ENCODE measurements at places on chromosomes 5 and 9.

- DNase-seq, result no peak
These were observed 192.7 kb downstream of the GNA14 start for GRCh38 chr9:77455312-77455927.

- no peak for DNase-seq
These were observed 54.4 kb downstream of the CCDC192 start for GRCh38 chr5:127757576-127757975.

GRCh38 chr9:135908093-135908753, 877 bp upstream of the CAMSAP1 start:
- no peak for DNase-seq

- no peak for DNase-seq
These were observed 15.9 kb downstream of the EBF1 start for GRCh38 chr5:159083548-159084452.

DNA sequence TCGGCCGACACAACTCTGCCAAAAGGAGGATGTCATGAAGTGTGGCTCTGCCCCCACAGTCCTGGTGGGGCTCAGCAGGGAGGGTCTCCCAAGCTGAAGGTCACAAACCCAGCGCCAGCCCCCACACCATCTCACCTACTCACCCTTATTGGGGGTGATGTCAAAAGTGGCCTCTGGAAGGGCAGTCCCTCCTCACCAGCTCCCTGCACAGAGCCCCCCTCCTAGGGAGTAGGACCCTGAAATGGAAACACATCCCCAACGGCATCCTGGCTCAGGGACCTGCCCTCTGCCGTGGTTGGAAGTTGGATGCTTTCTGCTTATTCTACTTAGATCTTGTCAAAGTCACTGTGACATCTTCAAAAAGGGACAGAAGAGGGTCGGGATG, 89.5 kb downstream of the NSUN2 start:
- no peak for DNase-seq

GRCh38 chr5:78925129-78925876, 59.8 kb downstream of the ARSB start:
- no peak for DNase-seq

DNA sequence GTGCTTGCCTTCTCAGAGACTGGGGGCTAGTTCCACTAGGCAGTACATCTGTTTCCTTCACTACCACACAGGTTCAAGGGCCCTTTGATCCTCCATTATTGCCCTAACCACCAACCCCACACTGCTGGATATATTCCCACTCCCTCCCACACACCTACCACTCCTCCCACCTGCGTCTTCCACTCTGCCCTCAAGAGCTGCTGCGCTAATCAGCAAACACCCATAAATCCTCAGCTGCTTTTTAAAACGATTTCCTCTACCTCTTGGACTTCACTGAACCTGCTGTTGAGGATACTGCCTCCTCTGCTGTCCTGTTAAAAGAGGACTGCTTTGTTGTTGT, 120.9 kb downstream of the MAPKAP1 start:
- DNase-seq, result no peak

- no peak for DNase-seq
These were observed 152.9 kb downstream of the CDC42SE2 start for GRCh38 chr5:131416729-131417128.

DNA sequence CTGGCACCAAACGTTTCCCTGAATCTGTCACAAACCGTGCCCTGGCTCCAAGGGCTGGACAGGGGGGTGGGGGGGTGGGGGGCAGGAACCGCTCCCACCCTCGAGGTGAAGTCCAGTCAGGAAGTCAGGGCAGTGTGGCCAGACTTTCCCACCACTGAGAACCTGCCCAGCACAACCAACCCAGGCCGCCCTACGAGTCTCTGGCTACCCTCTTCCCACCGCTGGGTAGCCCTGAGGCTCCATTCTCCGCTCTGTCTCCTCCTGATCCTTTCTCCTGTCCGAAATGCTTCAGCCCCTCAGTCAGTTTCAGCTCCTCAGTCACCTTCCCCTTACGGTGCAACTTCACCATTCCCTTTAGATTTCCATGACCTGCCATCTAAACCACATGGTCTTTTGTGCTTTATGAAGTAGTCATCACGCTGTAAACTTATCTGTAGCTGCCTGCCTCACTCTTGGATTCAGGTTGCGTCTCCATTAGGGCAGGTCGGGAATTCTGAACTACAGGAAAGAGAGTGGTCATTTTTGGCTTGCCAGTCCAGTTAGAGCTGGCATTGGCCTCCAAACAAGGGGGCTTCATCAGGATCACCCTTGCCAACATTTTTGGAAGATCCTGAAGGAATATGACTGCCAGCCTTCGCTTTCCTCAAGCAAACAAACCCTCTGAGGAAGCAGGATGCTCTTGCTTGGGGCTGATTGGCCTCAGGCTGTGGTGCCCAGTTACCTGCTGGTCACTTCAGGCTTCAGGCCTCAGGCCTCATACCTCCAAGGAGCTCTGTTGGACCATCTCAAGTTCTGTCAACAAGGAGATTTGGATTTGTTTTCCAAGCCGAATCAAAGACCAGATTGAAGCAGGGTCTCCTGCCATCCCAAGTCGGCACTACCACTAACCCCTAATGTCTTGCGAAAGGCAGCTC, 794 bp upstream of the DCAF12 start:
- DNase-seq, result no peak

DNA sequence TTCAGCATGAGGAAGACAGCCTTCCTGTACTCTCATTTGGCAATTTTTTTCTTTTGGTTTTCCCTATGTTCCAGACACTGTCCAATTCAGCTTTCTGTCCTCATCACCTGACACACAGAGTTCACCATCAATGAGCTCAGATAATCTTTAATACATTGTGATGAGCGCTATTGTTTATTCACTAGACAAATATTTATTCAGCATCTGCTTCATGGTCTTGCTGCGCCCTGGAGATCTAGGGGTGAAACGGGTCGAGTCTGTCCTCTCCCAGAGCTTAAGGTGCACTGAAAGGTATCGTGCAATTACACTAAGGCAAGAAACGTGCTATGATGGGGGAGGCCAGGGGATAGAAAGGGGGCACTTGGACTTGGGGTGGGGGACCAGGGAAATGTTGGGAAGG, 281.6 kb downstream of the ZSWIM6 start:
- no peak for DNase-seq

GRCh38 chr9:132160802-132161742, 786 bp upstream of the NTNG2 start:
- no peak for DNase-seq

DNA sequence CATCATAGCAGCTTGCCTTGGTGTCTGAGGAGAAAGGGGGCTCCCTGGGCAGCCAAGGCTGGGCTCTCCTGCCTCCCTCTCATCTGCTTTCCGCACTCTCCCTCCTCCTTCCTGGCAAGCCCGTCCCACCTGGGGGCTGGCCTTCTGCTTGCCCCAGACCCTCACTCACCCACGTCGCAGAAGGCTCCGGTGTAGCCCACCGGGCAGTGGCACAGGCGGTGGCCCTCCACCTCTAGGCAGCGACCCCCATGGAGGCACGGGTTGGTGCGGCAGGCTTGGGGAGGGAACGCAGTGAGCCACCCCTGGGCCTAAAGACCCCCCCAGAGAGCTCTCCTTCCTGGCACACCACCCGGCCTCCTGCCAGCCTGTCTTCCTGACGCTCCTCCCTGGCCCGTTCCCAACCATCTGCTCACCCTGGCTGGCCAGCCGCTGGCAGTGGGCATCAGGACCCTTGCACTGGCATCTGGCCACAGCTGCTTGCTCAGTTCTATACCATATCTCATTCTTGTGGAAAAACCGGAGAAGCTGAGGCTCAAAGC, 4.2 kb upstream of the PFN3 start:
- DNase-seq, result no peak

GRCh38 chr9:32419921-32420320, 35.5 kb downstream of the ACO1 start:
- DNase-seq, result no peak

- DNase-seq, result no peak
These were observed 170.1 kb downstream of the ADAMTS12 start for GRCh38 chr5:33721491-33722200.

DNA sequence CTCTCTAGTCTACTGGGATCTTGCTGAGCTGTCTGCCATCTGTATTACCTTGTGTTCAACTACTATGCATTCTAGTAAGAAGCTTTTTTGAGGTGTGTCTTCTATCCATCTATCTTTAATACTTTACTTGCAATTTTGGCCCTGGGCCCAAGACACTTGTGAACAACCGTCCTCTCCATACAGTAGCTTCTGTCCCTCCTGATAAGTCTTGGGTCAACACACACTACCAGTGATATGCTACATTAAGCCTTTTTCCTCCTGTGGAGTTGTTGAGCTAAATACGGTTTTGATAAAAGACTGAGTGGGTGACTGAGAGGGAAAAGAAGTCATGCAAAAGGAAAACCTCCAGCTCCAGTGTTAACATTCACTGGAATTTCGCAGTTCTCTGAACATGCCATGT, 133.3 kb upstream of the PCA3 start:
- DNase-seq, result no peak

DNA sequence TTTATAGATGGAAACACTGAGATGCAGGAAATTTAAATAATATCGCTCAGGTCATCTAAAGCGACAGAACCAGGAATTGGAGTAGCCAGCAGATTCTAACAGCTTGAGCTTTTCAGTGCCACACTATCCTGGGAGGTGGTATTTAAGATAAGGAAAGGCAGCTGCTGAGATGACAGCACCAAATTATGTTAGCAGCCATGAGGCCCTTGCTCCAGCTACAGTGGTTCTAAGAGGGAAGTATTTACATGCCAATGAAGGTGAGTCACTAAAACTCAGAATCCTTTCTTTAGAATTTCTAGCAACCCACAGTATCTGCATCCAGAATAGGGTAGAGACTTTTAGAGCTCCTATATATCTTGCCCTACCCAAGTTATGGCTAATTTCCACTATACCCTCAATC, 127.0 kb upstream of the VLDLR start:
- DNase-seq, result no peak

- DNase-seq, result no peak
These were observed 316.5 kb downstream of the ICE1 start for GRCh38 chr5:5738797-5739489.

DNA sequence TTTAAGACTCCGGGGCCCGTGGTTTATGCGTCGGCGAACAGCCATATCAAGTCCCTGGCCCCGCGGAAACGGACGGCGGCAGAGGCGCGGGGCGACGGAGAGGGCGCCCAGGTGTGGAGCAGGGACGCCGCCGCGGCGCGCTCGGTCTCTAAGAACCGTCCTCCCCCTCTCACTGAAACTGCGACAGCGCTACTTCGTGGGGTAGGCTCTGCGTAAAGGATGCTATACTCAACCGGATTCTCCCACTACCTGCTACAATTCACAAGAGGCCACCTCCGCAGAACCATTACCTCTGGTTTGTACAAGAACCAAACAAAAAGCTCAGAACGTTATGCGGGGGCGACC, 404 bp downstream of the MRNIP start:
- no peak for DNase-seq

DNA sequence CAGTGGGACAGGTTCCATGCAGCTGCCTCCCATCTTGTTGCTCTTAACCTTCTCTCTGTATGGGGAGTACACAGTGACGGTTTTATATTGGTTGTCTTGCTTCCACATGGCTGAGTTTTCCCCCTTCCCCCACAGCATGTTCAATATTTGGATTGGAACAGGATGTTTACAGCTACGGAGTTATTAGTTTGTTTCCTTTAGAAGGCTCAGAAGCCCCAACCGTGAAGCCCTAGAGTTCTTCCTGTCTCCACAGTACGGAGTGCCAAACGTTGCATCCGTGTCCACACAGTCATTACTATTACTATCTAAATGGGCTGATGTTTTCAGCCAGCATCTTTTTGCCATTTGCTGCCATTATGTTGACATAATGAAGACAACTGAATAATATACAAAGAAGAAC, 277.5 kb downstream of the MARCHF11 start:
- DNase-seq, result no peak

DNA sequence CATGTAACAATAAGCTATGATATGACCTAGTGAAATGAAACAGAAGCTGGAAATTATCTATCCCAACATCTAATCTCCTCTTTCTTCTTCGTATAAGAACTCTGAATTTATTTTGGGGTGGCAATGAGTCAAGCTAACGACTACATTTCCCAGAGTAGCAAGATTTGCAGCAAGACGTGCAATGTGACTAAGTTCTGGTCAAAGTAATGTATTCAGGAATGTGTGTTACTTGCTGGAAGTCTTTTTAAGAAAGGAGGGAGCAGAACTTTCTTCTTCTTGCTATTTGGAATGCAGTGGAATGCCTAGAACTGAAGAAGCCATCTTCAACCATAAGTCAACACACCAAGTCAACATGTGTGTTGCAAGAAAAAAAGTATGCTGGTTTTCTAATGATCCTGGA, 406.6 kb upstream of the MEF2C start:
- DNase-seq, result no peak

- no peak for DNase-seq
These were observed 104.5 kb downstream of the VAV2 start for GRCh38 chr9:133887540-133888047.

- DNase-seq, result no peak
These were observed 31.0 kb upstream of the SLC1A3 start for GRCh38 chr5:36575361-36575781.

DNA sequence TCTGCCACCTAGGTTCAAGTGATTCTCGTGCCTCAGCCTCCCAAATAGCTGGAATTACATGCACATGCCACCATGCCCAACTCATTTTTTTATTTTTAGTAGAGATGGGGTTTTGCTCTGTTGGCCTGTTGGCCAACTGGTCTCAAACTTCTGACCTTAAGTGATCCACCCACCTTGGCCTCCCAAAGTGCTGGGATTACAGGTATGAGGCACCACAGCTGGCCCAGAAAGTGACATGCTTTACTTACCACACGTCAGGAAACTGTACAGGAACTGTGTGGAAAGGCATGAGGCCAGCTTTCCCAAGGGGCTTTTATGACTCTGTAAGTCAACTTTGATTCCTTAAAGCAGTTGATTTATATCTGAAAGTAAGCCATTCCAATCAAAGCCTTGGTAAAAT, 25.0 kb downstream of the DNAJB5 start:
- DNase-seq, result no peak

DNA sequence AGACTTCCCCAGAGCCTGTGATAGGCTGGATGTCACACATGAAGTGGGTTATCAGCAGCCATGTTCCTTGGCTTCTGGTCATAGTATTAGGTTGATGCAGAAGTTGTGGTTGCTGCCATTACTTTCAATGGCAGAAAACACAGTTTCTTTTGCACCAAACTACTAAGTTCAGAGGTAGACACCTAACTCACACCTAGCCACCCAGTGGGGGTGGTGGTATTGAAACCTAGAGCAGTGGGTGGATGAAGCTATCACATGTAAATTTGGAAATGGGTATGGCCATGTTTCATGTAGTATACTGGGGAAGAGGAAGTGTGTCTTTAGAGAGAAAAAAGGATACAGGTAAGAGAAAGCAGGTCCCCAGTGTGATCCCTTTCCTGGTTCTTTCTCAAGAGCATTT, 347.9 kb upstream of the SEMA6A start:
- DNase-seq, result no peak

DNA sequence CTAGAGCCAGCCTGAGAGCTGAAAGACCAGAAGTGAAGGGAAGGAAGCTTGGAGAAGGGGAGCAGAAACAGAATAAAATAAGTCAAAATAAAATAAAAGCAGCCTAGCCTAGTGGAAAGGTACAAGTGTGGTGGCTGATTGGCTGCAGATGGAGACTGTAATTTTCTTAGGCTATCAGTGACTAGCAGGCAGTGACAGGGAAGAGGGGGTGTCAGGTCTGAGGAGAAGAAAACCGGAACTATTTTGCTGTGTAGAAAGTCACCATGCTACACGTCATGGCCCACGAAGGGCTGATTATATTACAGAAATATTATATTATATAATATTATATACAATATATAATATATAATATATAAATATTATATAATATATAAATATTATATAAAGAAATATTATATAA, 98.1 kb upstream of the TAF11L2 start:
- no peak for DNase-seq
